ENCODE measurements at places on chromosomes 1 and 21. TPM values are rescaled to one million over a fixed set of nuclear protein-coding genes. Genes with fewer than 3 reads are reported as not detected.

DNA sequence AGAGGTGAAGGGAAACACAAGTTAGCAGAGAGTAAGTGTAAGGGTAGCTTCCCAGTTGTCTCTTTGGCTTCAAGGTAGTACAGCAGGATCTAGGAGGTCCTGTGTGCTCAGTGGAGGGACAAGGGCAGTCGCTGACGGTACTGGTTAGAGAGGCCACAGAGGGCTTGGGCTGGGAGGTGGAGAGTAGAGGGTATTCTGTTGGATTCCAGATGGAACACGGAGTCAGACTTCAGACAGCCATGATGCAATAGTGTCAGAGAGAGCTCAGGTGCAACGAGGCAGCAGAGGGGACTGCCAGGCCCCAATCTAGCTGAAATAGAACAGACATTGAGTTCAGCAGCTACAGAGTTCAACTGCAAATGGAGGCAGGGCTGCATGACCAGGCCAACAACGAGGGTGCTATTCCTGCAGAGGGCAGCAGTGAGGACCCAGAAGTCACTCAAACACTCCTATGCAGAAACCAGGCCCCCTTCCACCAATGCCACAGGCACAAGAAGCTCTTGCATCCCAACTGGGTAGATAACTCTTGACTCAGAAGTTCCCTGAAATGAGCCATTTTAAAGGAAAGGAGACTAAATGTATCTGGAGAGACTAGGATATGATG is 325.0 kb upstream of the ESRRG start:
- no peak for DNase-seq

DNA sequence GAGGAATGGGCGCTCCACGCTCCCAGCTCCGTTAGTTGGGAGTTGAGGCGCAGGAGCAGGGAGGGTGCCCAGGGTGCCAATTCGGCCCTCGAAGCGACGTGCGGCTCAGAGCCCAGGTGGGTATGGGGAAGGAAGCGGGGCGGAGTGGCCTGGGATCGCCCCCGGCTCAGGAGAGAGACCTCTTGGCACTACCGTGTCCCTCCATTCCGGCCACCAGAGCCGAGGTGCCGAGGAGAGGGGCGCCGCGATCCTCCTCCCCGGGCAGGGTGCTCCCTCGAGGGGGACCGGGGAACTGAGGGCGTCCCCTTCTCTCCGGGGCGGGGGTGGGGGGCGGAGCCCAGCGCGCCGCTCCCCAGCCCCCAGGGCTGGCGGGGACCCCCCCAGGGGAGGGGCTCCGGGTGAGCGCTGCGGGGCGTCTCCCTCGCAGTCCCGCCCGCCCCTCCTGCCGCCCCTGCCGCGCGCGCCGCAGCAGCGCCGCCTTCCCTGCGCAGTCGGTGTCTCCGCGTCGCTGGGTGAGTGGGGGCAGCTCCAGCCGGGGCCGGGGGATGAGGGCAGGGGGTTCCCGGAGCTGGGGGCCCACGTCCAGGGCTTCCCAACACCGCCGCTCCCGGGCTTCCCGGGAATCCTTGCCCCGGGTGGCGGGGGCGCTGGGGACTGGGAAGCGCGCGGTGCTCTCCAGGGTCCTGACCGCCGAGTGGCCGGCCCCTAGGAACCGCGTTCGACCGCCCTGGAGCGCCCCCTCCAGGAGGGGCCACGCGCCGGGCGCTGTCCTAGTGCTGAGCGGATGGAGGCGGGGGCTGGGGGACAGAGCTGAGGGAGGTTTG is at the start of gene HPCA:
Gene HPCA, plus strand, starts transcription at position 488 of the 824 bp plus-strand sequence. CDS start 2,408 bp downstream, outside the sequence.
- peak; percentile 81 for DNase-seq

ATP1A2 gene
- 0.13 TPM for total RNA-seq

DNA sequence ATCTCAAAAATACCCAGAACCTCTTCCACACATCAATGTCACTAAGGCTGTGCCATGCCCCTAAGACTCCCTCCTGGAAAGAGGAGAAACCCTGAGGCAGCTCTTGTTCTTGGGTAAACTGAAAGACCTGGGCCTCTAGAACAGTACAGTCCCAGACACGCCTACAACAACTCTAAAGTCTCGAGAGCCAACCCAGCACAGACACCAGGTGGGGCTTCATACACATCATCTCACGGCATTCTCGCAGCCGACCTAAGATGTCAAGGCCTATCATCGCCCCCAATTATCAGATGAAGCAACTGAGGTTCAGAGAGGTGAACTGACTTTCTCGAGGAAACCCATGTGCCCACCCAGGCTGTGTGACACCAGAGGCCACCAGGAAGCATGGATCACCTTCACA is 70.6 kb downstream of the MRPL37 start:
- DNase-seq, result no peak

TMEM200B gene
- 20.4 TPM for total RNA-seq

DNA sequence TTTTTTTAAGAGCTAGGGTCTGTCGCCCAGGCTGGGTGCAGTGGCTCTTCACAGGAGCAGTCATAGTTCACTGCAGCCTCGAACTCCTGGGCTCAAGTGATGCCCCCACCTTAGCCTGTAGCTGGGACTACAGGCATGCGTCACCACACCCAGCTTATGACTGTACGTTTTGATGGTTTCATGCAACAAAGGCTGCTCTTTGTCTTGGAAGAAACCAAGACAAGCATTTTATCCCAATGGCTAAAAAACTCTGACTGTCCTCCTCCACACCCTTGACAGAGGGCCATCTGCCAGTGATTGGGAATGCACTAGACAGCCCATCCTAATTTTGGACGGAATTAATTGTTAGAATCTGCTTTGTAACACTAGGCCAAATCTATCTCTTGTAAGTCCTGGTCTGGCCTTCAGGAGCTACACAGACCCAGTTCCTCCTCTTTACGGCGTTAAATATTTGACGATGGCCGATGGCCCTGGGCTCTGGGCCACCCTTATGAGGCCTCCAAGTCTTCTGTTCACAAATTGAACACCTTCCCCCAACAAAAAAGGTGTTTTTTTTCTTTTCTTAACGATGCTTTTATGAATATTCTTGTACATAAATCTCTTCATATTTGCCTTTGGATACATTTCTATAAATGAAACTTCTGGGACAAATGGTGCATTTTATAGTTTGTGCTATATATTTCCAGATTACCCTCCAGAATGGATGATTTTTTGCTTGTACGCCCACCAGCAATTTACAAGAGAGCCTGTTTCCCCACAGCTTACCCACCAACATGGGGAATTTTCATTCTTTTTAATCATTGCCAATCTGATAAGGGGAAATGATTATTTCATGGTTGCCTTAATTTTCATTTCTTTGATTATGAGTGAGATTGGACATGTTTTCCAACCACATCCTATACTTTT is 104.8 kb upstream of the SLC25A33 start:
- no peak for DNase-seq

- peak; percentile 50 for DNase-seq
These were observed 1.8 kb upstream of the ZBTB48 start for GRCh38 chr1:6577831-6578525.

STX12 gene
- 97.1 TPM for total RNA-seq

- DNase-seq, result no peak
These were observed 2.8 kb downstream of the PAQR7 start for GRCh38 chr1:25872713-25873112.

GRCh38 chr1:209038735-209039134 is 544.8 kb upstream of the CAMK1G start:
- no peak for DNase-seq

GRCh38 chr1:234748066-234748465 is 138.1 kb upstream of the IRF2BP2 start:
- no peak for DNase-seq

TBX19 gene
- 1.2 TPM for total RNA-seq

ELF3 gene
- total RNA-seq, result not detected

FMN2 gene
- total RNA-seq, result 141 TPM

GRCh38 chr1:97384294-97384968 is 536.4 kb downstream of the DPYD start:
- peak; percentile 87 for DNase-seq

DNA sequence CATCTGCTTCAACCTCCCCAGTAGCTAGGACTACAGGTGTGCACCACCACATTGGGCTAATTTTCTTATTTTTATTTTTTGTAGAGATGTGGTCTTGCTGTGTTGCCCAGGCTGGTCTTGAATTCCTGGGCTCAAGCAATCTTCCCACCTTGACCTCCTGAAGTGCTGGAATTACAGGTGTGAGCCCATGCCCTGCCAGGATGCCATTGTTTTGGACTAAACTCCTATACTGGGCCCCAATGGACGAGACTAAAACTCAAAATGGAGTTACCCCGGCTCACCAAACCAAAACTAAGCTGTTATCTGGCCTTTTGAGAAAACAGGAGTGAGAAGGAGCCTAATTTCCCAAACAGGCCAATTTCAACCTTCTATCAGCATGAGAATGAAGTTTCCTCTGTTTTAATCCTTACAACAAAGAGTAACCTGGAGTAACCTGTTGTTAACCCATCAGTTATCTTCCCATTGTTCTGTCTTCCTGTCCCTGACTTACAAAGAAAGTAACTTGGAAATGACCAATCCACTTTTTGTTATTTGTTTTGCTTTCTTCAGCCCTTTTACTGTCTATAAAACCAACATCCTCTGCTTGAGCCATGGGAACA is 29.6 kb downstream of the DMRTA2 start:
- no peak for DNase-seq

SAMSN1 gene
- total RNA-seq, result not detected

- peak; percentile 90 for DNase-seq
These were observed 21.9 kb upstream of the NBL1 start for GRCh38 chr1:19622204-19622603.

GRCh38 chr1:61005614-61006580 is 76.5 kb upstream of the NFIA start:
- no peak for DNase-seq

- DNase-seq, result no peak
These were observed 16.3 kb downstream of the AGPAT3 start for GRCh38 chr21:43881283-43881682.

DNA sequence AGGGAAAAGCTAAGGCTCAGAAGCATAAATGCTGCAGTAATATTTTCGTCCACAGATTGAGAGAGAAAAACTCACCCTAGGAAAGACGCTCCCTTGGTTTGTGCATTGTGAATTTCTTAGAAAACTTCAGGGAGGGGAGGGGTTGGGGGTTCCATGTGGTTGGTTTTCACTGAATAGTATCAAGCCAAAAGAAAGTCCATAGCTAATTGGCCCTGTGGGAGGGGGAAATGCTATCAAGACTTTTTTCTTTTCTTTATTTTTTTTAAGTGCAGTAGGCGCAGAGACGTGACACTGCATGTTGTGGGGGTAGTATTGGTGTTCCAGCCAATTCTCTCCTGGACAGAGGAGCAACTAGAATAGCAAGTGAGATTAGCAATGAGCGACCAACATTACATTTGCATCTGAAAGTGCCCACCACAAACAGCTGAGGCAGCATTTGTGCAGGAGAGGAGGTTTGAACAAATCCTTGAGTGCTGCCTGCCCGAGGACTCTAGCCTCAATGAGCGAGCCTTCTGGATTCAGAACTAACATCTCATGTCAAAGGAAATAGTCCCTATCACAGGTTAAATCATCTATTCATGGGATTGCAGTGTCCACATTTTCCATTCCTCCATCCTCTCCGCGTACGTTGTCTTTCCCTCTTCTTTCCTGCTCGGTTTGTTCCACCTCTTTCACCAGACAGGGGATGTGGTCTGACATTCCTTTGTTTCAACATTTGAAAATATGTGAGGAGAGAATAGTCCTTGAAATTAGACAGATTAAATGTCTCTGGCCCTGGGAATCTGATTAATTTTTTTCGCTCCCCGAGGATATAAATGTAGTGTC is 118.0 kb upstream of the MARK1 start:
- no peak for DNase-seq

KIF2C gene
- total RNA-seq, result 14.2 TPM

GRCh38 chr1:76482272-76482671 is 385.0 kb upstream of the ST6GALNAC5 start:
- no peak for DNase-seq

FCRLB gene
- total RNA-seq, result 14.5 TPM

GRCh38 chr1:221892301-221892830 is 150.5 kb upstream of the DUSP10 start:
- DNase-seq, result peak; percentile 22

GBP6 gene
- total RNA-seq, result not detected

PROX1 gene
- total RNA-seq, result under 0.01 TPM

TMEM269 gene
- not detected for total RNA-seq

USP21 gene
- total RNA-seq, result 6.3 TPM

ATP13A2 gene
- total RNA-seq, result 44.6 TPM

LHX8 gene
- not detected for total RNA-seq

DNA sequence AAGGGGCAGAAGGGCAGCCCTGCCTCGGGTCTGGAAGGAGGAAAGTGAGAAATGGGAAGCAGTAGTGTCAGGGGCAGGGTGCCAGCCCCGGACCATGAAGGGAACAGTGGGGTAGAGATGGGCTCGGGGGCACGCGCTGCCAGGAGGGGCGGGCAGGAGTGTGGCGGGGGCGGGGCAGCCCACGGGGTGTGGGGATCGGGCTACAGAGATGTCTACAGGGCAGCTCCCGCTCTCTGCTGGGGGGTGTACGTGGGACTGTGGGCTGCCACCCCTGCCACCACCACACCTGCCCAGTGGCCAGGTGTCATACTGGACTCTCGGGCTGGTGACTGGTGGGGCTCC is 7.4 kb downstream of the ARHGEF16 start:
- no peak for DNase-seq

DNA sequence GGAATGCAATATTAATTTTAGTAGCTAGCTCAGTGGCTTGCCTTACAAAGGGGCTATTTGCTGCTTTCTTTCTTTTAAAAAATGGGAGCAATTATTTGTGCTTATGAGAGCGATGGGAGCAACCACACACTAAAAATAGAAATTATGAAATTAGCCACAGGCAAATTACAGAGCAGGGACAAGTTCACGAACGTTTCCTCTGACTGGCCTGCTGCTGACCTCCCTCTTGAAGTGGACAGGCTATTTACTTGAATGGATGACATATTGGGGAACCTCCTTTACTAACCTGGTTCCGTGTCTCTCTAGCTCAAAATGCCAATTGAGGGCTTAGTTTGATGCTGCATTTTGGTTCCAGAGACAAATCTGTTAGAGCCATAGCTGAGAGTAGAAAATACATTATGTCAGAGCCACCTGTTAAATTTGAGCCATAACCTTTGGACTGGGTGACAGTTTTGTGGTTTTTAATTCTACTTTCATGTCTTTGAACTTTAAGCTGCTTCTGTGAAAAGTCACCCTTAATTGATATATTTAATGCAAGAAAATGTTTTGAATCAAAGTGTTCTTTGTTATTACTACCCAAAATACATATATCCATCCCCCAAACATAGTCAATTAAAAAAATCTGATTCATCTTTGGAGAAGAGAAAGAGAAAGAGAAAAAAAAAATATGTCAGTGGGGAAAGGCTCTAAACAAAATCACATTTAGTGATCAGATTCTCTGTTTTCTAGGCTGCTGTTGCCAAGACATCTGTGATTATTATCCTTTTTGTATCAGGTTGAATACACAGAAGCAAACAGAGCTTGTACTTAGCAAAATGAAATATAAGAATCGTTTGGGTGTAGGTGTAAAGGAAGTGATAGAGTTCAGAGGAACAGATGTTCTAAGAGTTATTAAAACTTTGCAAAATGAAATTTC is 351.9 kb downstream of the ADGRL2 start:
- DNase-seq, result no peak

- DNase-seq, result no peak
These were observed 71.1 kb upstream of the DPT start for GRCh38 chr1:168799927-168800605.

DNA sequence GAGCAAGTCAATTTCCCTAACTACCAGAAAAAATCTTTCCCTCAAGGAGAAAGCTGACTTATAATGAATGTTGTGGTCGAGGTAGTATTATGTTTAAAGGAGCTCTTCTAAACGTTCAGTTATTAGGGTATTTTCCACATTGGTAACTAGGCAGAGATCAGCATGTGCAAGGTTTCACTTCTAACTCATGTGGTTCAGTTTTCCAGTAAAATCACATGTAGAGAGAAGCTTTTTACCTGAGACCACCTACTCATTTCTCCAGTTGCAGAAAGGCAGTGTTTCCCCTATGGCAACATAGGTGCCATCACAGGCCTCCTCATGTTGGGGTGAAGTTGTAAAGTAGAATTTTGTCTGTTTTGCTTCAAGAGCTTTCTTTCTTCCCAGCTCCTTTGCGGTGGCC is 23.7 kb downstream of the IL23R start:
- no peak for DNase-seq
